ENCODE measurements at places on chromosomes 3 and 15.
A peak's percentile ranks its signal among the peaks of the same experiment; 100 is the strongest.

- no peak for DNase-seq
Measured at GRCh38 chr3:41679374-41679773, 282.5 kb downstream of the ULK4 start.

DNA sequence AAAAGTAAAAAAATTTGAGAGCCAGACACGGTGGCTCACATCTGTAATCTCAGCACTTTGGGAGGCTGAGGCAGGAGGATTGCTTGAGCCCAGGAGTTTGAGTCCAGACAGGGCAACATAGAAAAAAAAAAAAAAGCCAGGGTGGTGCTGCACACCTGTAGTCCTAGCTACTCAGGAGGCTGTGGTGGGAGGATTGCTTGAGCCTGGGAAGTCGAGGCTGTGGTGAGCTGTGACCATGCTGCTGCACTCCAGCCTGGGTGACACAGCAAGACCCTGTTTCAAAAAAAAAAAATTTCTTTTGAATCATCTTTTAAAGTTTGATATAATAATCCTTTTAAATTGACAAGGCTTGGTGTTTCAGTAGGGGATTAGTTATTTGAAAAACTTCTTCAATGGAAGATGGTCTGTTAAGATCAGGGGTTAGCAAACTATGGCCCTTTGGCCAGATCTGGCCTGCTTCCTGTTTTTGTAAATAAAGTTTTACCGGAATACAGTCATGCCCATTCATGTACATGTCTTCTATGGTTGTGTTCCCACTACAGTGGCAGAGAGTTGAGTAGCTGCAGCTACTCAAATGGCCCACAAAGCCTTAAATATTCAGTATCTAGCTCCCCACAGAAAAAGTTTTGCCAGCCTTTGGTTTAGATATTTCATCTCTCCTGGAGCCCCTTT lies 28.9 kb downstream of the CDAN1 start:
- no peak for DNase-seq

DNA sequence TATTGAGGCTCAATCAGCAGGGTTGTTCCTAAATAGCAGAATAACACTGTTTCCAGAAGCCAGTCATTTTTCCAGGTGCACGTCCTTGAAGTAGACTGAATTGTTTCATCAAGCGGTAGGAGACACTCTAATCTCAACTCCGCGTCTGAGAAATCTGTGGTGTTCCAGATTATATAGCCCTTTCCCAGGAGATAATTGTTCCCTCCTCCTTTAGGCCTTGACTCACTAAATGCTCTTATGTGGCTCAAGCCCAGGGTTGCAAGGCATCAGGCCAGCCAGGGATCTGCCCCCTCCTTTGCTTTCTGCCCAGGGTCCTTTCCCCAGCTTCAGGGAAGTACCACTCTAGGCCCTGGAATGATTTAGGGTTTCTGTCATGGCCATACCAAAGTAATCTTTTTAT lies 5.7 kb upstream of the HLTF start:
- DNase-seq, result no peak

DNA sequence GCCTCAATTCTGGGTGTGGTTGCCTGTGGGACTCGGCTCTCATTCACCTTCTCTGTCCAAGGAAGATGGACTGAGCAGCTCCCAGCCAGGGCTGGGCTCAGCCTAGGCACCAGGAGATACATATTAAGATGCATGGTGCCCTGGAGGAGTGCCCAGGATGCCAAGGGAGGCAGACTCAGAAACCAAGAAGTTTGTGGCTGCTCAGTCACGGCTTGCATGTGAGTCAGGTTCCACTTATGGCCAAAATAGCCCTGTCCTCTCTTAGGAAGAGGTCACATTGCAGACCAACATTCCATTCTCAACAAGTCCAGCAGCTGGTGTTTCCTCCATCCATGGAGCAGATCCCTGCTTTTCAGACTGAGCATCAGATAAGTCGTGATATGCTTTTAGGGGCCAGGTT lies 21.8 kb downstream of the CDCP1 start:
- no peak for DNase-seq

DNA sequence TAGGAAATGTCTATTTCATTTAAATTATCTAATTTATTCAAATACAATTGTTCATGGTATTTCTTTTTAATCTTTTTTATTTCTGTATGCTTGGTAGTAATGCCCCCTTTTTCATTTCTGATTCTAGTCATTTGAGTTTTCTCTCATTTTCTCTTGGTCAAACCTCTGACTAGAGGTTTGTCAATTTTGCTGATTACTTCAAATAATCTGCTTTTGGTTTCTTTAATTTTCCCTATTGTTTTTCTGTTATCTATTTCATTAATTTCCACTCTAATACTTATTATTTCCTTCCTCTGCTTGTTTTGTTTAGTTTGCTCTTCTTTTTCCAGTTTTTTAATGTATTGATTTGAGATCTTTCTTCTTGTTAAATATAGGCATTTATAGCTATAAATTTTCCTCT lies 12.1 kb downstream of the FSD2 start:
- no peak for DNase-seq

- no peak for DNase-seq
Measured at GRCh38 chr3:70824078-70824477, 511.6 kb upstream of the MDFIC2 start.

GRCh38 chr3:42090973-42091731 lies at the start of gene TRAK1:
Gene TRAK1 (plus strand): TSS chr3:42091357. CDS start chr3:42091470, 113 bp downstream.
- DNase-seq, result no peak

DNA sequence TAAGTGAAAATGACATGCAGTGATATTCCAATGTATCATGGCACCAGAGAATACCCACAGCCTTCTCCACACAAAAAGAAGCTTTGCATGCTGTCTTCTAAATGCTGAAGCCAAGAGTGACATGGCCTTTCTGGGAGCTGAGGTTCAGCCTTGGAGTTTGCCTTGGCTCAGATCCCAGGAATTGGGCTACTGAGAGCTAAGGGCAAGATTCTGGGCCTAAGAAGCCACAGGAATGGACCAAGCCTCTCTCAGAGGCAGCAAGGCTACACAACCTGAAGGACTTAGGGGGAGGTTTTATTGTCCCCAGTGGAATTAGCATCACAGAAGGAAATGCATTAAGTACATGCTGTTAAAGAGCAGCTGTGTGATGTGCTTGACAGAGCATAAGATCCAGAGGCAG lies 1078.5 kb downstream of the TUSC7 start:
- DNase-seq, result no peak

DNA sequence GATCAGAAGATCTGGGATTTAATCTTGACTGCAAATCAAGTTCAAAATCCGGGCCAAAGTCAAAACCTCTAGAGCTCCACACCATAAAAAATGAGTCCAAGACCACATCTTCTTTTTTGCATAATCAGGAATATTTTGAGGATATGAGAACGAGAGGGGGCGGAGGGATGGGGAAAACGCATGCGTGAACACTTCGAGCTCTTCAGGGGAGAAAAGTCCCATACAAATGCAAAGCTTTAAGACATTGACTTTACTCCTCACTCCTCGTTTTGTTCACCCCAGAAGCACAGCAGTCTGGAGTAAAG lies 68.2 kb downstream of the SUMF1 start:
- DNase-seq, result no peak

- DNase-seq, result no peak
Measured at GRCh38 chr3:24360957-24361356, 133.7 kb downstream of the THRB start.

DNA sequence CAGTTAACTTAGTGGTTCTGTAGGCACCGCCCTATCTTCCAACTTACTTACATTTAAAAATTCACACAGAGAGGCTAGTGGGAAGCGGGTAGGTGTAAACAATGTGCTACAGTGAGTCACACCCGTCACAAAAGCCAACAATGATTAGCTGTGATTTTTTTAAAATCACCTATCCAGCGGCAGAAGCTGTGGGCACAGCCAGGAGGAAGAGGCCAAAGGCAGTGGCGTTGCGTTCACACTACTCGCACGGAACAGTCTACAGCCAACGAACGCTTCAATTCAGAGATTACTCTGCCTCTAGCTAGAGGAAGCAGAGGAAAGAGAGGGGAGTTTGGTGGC lies 2.5 kb upstream of the NLGN1 start:
- DNase-seq, result no peak

DNA sequence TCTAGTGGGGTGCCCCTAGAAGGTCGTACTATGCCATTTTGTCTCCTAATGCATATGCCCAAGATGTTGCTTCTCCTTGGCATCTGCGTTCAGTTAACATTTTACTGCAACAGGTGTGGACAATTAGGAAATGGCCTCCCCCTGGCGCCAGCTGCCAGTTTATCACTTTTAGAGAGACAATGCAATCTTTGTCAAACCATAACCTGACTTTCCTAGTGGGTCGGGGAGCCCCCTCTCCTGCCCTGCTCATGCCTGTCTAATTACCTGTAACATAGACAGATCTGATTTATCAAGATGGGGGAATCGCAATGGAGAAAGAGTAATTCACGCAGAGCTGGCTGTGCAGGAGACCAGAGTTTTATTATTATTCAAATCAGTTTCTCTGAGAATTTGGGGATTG lies 353.7 kb upstream of the SGO1 start:
- DNase-seq, result no peak

- no peak for DNase-seq
Measured at GRCh38 chr3:159899166-159899565, 89.5 kb upstream of the IL12A start.

DNA sequence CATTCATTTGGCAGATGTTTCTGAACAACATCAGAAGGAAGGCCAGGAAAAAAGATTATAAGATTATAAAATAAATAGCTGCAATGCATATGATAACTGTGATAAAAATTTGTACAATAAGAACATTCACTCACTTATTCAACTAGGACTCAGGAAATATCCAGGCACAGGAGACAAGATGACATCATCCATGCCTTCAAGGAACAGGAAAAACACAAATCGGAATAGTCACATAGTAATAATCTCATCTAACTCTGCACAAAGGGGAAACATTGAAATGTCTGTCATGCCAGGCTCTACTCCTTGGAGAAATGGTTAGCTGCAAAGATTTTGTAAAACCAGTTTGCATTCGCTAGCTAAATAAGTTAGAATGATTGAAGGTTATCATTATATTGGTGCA lies 233.5 kb upstream of the AGTR1 start:
- no peak for DNase-seq

- DNase-seq, result no peak
Measured at GRCh38 chr3:131561511-131561910, 58.7 kb upstream of the MRPL3 start.

DNA sequence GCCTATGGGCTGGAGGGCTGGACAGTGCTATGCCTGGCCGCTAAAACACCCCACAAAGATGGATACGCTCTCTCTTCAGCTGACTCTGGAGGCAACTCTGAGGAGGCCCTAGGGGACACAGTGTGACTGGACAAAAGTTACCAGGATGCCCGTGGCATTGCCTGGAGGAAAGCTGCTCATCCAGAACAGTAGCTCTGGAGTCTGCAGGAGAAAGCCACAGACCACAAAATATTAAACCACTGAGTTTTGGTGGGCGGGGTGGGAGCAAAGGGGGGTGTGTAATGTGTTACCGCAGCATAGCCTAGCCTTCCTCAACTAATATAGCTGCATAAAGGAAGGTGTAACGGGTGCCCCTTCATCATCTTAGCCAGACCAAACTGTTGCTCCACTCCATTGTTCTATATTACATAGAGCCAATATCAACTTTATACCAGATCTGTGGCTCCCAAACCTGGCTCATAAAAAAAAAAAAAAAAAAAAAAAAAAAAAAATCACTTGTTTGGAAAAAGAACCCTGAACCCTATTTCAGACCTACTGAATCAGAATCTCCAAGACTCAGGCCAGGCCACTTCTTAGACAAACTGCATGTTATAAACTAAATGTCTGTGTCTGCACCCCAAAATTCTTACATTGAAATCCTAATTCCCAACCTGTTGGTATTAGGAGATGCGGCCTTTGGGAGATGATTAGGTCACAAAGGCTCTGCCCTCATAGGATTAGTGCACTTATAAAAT lies 132.6 kb downstream of the TNIK start:
- no peak for DNase-seq

- DNase-seq, result no peak
Measured at GRCh38 chr15:45810201-45810600, 175.4 kb downstream of the SQOR start.

DNA sequence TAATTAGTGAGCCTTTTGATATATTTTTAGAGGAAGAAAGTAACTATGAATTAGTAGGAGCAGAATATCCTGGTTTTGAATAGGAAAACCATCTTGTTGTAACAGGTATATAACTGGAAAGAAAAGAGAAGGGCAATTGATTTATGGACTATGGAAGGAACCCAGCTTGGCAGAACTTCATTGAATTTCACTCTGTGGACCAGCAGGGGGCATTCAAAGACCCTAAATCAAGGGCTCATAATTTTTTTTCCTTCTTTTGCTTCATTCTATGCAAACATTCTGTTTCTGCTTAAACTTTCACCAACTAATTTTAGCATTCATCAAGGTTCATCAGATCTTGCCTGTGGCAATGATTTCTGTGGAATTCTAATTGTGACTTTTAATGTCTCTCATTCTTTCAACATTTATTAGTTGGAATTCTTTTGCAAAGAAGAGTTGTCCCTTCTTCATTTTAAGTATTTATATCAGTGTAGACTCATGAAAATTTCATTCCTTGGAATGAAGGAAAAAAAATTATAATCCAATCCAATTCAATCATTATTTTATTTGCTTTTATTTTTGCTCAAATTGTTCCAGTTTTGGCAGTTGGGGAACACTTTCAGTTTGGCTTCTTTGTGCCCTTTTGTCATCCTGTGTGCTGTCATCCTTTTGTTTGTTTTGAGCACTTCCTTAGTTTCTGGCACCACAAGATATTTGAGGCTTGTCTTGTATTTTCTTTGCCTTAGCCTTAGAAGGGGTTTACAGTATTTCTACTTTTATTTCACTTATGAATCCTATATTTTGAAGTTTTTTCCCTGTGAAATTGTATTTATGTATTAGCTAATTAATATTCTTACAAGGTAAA lies 30.4 kb downstream of the NXPE3 start:
- peak; percentile 20 for DNase-seq

DNA sequence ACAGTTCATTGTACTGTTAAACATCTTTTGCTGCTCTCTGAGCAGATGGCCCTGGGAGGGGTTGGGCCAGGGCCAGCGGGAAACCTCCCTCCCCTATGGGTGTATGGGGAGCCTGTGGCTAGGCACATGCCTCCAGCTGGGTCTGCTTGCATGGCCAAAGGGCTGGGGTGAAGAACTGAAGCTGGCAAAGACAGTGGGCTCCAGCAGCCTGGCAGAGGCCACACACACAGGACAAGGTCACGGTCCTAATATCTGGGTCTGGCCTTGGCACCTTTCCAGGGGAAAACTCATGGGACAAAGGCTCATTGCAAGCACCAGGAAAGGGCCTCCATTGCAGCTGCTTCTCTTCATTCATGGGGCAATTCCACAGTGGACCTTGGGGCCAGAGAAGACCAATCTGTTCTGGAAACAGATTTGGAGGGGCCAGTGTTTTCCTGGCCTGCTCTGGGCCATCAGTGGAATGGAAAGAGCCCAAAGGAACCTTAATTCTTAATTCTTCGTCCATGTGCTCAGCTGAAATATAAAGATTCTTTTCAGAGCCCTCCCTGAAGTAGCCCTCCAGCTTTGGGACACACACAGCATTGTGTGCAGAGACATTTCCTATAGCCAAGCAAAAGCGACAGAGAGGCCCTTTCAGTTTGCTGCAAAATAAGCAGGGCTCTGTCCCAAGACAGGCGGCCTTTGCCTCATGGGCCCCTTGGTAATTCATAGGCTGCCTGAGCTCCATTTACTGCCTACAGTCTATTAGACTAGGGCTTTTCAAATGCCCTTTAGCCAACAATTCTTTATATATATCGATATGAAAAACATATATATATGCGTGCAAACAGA lies 11.3 kb upstream of the LIMD1 start:
- DNase-seq, result no peak
